Ovary (tissue), 10 donors: ENCODE measurements at places on chromosomes 13 and 19.

DNA sequence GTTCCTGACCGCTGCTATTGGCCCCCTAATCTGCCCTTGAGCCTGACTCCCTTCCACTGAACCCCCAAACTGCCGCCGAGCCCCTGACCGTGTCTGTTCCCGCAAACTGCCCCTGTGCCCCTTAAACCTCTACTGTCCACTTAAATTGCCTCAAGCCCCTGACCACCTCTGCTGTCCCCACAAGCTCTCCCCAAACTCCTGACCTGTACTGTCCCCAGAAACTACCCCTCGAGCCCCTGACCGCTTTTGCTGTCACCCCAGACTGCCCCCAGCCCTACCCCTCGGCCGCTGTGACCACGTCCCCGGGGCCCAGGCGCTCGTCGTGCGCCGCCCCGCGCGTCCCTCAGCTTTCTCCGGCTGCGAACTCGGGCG, 382 bp downstream of the ZNF77 start:
- no peak for DNase-seq

- DNase-seq: no peak
Measured at GRCh38 chr19:22422211-22422610, at the start of gene ZNF98. Gene ZNF98 (minus strand): TSS chr19:22422346. CDS start chr19:22422224, 122 bp downstream.

- DNase-seq: no peak
Measured at GRCh38 chr13:91546900-91547299, 148.5 kb downstream of the GPC5 start.

GRCh38 chr13:51797664-51798488, 6.1 kb downstream of the DHRS12 start:
- no peak for DNase-seq

DNA sequence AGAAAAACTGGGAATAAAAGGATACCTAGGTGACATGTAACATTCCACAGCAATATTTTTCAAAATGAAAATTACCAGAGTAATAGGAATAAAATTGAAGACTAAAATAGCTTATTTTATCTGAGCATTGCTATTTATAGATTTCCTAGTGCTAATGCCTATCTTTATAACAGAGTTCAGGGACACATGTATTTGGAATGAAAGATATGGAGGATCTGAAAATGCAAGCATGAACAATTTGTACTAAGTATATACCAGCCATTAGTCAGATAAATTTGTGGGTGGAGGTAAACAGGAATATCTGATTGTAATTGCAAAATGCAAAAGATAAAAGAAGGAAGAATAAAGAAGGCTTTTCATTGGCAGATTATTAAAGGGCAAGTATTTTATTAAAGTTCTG, 345.9 kb downstream of the GPC5 start:
- no peak for DNase-seq

GRCh38 chr13:72141855-72142519, 275.0 kb upstream of the DACH1 start:
- DNase-seq: no peak

DNA sequence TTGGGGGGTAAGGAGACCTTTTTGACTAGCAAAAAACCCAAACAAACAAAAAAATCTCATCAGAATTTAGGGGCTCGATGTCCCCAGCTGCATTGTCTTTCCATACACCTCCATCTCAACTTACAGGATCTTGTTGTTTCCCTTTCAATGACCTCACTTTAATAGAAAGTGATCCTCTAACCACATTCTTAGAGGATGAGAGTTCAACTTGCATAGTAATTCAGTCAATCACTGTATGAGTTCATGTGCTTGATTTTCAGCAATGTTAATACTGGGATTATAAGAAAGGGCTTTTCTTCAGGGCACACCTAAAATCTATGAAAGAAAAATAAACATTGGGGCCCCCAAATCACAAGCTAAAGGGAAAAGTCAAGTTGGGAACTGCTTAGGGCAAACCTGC, 1512.0 kb downstream of the SLITRK1 start:
- DNase-seq: no peak

DNA sequence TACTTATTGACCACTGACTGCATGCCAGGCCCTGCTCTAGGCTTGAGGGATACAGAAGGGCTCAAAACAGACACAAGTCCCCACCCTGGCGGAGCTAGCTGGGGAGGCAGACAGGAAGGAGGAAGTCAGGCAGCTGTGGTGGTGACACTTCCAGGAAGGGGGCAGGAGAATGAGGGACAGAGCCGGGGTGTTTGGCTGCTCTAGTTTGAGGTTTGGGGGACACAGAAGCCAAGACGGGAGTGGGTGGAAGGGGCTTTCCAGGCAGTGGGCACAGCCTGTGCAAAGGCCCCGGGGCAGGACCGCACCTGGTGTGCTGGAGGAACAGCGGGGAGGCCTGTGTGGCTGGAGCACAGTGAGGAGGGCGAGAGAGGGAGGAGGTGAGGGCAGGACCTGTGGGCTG, 4.0 kb downstream of the MRPL54 start:
- no peak for DNase-seq

- DNase-seq: no peak
Measured at GRCh38 chr19:48985711-48986110, 7.4 kb downstream of the GYS1 start.

GRCh38 chr13:51644654-51645053, 60.4 kb downstream of the WDFY2 start:
- DNase-seq: no peak

DNA sequence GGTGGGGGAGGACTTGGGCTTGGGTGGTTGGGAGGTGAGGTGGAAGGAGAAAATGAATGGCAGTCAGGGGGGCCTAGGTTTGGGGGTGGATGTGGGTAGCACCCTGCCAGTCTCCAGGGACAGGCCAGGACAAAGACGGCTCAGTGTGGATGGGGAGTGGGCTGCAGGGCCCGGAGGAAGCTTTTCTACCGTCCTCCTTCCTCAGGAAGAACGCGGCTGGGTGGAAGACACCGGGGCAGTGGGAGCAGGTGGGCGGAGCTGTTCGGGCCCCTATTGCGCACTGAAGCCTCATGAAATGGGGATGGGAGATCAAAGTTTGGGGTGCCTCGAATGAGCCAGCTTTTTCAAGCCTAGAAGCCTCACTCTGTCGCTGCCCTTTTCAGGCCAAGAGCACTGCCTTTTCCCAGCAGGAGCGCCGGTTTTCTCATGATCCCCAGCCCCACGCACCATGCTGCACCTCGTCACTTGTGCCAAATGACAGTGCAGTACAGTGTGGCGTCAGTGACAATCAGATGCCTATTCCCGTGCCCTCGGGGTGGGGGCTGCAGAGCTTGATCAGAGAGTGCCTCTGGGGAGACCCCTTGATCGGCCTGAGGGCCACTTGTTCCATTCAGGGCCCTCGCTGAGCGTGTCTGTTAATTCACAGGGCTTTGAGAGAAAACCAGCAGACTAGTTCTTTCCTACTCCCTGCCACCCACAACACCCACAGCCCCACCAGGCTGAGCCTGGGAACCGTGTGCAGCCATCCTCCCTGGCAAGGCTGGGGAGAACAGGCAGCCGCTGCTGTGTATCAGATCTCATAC, 1.5 kb downstream of the CALM3 start:
- DNase-seq: no peak

DNA sequence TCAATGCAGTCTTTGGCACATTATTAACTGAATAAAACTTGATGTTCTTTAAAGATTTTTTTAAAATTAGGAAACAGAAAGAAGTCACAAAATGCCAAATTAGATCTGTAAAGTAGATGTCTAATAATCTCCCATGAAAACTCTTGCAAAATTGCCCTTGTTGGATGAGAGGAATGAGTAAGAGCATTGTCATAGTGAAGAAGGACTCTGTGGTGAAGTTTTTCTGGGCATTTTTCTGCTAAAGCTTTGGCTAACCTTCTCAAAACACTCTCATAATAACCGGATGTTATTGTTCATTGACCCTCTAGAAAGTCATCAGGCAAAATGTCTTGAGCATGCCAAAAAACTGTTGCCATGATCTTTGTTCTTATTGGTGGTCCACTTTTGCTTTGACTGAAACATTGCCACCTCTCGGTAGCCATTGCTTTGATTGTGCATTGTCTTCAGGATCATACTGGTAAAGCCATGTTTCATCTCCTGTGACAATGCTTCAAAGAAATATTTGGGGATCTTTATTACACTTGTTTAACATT, 549.3 kb downstream of the LIG4 start:
- DNase-seq: no peak

DNA sequence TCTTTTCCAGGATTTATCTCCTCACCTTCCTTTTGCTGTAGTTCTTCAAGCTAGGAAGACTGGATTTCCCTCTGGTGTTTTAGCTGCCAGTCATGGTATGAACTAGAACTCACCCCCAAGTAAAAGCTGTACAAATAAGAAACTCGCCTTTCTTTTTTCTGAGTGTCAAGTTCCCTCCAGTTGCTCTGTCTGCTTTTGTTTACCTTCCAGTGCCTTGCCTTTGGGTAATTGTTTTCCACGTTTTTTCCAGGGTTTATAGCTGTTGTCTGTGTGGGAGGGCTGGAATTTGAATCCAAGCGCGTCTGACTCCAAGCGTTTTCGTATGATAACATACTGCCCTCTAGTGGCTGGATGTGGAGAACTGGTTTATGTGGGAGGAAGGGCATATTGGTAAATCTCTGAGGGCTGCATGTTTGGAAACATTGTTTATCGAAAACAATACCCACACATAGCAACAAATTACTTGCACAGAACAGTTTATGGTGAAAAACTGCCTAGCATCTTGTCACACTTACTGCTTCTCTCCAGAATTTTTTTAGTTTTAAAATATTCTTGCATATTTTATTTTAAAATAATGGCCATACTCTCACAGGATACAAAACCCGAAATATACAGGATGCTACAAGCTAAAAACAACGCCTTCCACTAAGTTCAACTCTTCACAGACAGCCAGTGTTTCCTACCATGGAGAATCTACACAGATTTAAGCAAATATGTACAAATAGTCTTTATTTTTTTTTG, 19.2 kb downstream of the RCN3 start:
- DNase-seq: peak; percentile 73

DNA sequence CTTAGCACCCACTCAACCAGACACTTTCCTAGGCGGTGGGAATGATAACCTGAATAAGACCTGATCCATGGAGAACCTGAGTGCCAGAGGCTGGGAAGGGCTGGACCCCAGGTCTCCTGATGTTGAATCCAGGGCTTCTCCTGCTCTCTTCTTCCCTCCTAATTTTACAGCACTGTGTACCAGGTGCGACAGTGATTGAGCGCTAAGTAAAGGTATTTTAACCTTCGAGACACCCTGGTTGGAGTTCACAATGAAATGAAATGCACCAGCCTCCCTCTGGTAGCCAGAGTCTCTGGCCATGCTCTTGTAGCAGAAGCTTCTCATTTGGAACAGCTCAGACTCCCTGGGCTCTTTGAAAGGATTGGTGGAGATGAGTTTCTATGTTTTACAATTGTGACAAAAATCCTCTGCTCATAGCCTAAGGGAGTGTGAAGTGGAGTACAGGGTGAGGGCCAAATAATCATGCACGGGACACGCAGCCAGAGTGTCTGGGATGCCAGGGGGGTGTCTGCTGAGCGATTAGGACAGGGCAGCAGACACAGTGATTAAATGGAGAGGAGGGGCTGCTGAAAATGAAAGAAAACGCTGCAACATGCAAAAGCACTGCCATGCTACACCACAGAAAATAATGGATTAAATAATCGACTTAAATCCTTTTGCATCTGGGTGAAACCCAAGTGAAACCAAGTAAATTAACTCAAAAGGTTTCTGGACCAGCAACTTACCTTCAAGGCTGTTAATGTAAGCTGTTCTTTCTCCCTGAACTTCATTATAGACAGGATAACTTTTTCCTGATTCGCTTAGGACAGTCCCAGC, 83.8 kb downstream of the FAM216B start:
- no peak for DNase-seq

GRCh38 chr19:56309511-56310185, 5.0 kb downstream of the ZSCAN5A start:
- no peak for DNase-seq

GRCh38 chr13:103523858-103524257, 457.6 kb upstream of the SLC10A2 start:
- DNase-seq: no peak

GRCh38 chr13:71801781-71802180, 65.2 kb downstream of the DACH1 start:
- DNase-seq: no peak

- DNase-seq: no peak
Measured at GRCh38 chr19:18603958-18604819, 2.4 kb downstream of the CRLF1 start.

DNA sequence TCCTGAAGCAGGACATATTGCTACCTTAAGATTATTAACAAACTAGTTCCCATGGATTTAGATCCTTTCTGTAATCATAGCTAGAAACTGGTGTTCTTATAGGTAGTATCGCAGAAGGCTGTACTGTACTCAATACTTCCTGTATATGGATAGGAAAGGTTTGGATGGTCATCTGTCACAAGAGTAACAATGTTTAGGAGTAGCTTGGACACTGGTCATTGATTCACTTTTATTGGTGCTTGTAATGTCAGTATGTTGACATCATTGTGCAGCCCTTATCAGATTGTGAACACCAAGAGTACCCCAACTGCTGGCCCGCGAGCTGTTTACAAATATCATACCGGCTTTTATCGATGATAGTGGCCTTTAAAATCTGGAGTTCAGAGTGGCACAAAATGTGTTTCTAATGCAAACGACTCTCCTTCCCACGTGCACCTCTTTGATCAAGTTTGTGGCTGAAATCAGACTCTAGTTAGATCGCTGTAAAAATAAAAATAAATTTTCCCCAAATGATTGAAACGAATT, 605 bp upstream of the CDK8 start:
- DNase-seq: peak; percentile 24

DNA sequence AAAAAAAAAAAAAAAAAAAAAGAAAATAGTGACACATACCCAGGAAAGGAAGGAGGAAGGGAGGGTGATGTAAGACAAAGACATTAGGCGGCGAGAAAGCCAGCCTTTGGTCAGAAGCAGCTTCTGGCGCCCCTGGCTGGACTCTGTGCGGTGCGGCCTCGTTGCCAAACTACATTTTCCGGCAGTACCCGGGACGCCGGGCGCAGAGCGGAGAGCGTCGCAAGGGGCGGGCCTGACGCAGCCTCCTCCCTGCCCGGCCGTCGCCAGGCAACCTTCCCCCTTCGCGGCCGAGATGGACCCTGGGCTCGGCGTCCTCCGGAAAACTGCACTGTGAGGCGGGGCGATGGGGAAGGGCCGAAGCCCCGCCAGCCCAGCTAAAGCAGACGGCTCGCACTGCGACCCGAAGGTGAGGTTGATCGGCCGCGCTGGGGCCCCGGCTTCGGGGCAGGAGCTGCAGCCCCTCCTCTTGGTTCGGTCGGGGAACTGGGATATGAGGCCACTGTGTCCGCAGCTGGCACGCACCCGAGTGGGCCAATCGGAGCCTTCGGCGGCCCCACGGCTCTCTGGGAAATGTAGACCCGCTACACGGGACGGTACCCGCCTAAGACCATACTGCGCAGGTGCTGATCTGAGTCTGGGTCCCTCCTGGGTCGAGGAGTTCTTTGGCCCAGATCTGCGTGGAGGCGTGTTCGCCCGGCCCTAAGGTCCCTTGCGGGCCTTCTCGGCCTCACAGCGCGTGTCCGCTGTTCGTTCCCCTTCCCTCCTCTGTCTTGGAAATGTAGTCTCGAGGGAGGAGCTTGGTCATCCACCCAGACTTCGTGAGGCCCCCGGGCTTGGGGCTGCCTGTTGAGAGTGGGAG, 2.3 kb upstream of the MZF1 start:
- peak; percentile 93 for DNase-seq
